Activated CD4-positive, alpha-beta memory T cell treated with anti-CD3 and anti-CD28 coated beads, Interleukin-2, amount 10 ng/mL, durations not matched to agents 7 days and 5 days (primary cell): ENCODE measurements at places on chromosomes 13 and 19. TPM values are rescaled to one million over a fixed set of nuclear protein-coding genes. Genes with fewer than 3 reads are reported as not detected.

Gene RAB8A
- total RNA-seq: 141 TPM

Gene CGB3
- not detected for total RNA-seq

Gene IGFL2
- total RNA-seq: not detected

Gene DEDD2
- total RNA-seq: 59.8 TPM

Gene ZNF382
- 13.5 TPM for total RNA-seq

Gene GPC5
- not detected for total RNA-seq

Gene KLC3
- total RNA-seq: not detected

Gene BLOC1S3
- total RNA-seq: 16.3 TPM
